ENCODE measurements at places on chromosomes 16 and 17. TPM values are rescaled to one million over a fixed set of nuclear protein-coding genes. Genes with fewer than 3 reads are reported as not detected.
A peak's percentile ranks its signal among the peaks of the same experiment; 100 is the strongest.

OSGIN1 gene
- total RNA-seq: 14.5 TPM

GRCh38 chr17:19510903-19511302 is 22.8 kb upstream of the SLC47A1 start:
- DNase-seq: no peak

KCNJ18 gene
- total RNA-seq: not detected

GRCh38 chr16:50354629-50355456 is 13.9 kb downstream of the BRD7 start:
- no peak for DNase-seq

GRCh38 chr17:17139972-17140589 is 66.1 kb downstream of the PLD6 start:
- no peak for DNase-seq

USP43 gene
- total RNA-seq: 14.4 TPM

DNA sequence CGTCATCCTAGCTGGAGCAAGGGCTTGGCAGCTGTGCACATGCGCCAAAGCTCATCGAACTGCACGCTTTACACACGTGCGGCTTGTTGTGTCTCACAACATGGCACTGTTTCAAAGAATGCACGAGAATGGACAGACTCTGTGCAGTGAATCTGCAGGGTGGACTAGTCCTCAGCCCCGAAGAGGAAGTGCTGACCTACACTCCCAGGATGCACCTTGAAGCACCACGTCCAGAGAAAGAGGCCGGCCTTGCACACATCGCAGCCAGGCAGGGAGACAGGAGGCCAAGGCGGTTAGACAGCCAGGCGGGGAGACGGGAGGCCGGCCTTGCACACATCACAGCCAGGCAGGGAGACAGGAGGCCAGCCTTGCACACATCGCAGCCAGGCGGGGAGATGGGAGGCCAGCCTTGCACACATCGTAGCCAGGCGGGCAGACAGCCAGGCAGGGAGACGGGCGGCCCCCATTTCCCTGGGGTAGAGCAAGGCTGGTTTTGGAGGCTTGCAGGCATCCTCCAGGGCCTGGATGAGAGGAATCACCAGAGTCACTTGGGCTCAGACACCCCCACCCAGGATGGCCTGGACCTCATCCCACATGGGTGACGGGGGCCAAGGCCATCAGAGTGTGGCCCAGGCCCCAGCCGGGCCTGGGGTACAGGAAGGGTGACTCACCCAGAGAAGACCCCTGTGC is 9.0 kb upstream of the CACNA1H start:
- DNase-seq: no peak

GRCh38 chr17:80779961-80780380 is 211.7 kb upstream of the CHMP6 start:
- DNase-seq: no peak

- no peak for DNase-seq
Observed at GRCh38 chr16:82149536-82149935, 20.5 kb downstream of the MPHOSPH6 start.

GRCh38 chr17:41393294-41393693 is 4.1 kb downstream of the KRT31 start:
- no peak for DNase-seq

- DNase-seq: peak; percentile 68
Observed at GRCh38 chr17:38322156-38322779, 21.5 kb downstream of the GPR179 start.

DNA sequence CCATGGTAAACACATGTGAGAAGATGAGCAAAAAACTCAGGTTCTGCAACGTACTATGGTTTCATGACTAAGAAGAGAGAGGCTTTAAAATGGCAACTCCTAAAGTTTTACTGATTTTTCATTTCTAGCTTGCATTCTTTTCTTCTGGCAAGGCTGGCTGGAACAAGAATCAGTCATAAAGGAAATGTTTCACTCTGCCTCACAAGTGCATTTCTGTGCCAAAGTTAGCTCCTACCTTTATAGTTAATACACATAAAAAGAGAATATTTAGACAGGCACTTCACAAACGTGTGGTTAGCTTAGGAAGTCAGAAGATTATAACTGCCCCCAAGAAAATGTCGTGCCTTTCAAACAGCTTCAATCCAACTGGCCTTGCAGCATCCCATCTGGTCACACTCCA is 417.1 kb upstream of the CDH11 start:
- DNase-seq: no peak

ZKSCAN2 gene
- 2.6 TPM for total RNA-seq

DNA sequence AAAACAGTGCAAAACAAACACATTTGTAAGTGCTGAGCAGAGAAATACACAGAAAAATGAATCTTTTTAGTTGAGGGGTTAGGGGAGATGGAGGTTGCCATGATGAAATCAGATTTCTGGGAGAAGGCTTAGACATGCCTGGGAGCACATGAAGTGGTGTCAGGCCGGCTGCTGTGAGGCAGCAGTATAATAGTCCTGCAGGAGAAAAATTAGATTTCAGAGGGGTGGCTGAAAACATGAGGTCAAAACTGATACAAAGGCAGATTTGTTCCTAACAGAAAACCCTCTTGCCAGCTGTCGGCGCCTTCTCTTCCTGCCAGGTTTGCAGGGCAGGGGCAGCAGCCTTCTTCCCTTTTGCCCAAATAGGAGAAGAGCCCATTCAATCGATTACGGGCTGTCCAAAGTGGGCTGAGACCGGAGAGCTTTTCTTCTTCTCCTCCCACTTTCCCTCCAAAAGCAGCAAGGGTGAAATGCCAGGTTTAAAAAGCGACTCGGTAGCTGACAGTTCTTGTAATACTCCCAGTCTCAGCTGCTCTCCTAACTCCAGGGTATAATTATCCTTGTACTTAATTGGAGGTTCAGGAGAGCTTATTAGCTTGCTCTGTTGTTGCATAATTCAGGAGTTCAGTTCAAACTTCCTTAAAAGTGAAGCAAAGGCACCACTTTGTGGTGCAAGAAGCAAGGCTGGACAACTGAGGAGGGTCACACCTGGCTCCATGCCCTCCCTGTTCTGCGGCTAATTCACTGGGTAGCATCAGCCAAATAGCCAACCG is 80.0 kb downstream of the PCTP start:
- DNase-seq: no peak

DNA sequence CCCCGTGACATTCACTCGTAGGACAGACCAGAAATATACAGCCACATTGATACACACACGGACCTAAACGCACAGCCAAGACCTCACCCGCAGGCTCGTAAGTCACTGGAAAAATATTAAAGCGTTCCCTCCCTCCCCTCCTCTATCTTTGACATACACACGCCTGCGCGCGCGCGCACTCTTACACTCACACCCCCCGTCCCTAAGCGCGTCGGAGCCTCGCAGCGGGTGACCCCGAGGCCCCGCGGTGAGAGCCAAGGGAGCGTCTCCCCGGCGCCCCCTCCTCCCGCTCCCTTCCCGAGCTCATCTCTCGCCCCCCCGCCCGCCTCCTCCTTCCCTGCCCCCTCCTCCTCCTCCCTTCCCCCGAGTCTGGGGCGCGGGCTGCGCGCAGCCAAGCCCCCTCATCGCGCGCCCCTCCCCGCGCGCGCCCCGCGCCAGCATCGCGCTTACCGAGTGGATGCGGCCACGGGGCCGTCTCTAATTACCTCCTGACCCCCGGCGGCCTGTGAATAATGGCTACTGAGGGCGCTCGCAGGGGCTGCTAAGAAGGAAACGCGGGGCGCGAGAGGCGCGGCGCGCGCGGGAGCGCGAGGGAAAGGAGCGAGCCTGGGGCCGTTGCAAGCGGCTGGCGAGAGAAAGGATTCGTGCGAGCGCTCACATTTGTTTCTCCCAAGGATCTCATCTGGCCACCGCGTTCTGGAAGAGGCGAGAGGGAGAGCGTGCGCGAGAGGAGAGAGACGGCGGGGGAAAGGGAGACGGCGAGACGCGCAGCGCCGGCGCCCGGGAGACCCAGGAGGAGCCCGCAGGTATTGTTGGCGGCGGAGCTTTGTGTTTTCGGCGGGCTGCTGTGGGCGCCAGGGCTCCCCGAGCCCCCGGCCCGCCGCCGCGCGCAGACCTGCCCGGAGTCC is 42.4 kb downstream of the RAI1 start:
- DNase-seq: no peak

GRCh38 chr17:33550261-33550660 is 257.2 kb upstream of the ASIC2 start:
- no peak for DNase-seq

DNA sequence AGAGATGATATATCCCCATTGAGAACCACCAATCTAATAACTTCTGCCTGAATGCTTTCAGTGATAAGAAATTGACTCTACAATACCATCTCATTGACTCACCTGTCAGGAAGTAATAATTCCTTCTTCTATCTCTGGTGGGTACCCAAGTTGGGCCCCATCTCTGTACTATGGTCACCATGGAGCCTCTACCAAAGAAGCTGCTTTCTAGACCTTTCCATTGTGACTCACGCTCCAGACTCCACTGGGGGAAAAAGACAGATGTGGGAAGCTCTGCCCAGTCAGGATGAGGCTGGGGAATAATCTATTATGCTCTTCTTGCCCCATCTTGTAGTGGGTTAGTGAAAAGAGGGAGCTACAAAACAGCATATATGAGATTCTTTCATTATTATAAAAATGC is 100.4 kb downstream of the COPRS start:
- DNase-seq: no peak

KRT39 gene
- total RNA-seq: not detected

- DNase-seq: no peak
Observed at GRCh38 chr17:17531156-17531555, 35.0 kb upstream of the RASD1 start.

CX3CL1 gene
- total RNA-seq: 4.7 TPM

All from left colon (tissue), 2 donors.